ENCODE measurements at places on chromosomes 7 and 10.

DNA sequence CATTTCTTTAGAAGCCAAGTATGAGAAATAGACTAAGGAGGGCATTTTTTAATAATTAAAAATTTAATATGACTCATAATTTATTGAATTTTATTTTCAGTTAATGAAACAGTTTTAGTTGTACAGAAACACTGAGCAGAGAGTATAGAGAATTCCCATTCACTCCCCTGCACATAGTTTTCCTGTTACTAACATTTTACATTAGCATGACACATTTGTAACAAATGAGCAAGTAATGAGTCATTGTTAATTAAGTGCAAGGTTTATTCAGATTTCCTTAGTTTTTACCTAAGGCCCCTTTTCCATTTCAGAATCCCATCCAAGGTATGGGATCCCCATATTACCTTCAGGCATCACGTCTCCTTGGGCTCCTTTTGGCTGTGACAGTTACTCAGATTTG, 271.5 kb upstream of the FZD8 start:
- no peak for ATAC-seq

- ATAC-seq = no peak
Observed at GRCh38 chr10:124699471-124700292, 44.5 kb downstream of the FAM53B start.

DNA sequence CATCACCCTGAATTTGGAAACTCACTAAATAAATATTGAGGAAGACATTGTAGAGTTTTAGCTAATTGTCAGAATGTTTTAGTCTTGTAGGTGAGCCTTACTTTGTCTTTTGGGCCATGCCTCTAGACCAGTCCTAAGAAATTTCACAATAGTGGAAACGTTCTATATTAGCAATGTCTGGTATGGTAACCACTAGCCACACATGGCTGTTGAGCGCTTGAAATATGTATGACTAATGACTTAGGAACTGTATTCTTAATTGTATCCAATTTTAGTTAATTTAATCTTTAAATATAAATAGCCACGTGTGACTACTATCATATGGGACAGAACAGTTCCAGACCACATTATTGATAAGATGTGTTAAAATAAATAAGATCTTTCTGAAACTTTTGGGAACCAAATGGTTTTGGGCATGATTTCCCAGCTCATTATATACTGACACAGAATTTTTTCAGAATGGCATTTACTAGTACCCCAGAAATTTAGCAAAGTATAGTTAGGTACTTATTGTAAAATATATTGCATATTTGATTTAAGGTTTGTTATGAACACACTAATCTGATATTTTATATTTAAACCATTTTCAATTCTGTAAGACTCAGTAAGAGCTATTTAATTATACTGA, 95.0 kb downstream of the VPS50 start:
- ATAC-seq = no peak

- no peak for ATAC-seq
Observed at GRCh38 chr7:158249692-158250091, 337.9 kb downstream of the PTPRN2 start.

GRCh38 chr7:37759526-37759925, 76.0 kb downstream of the GPR141 start:
- no peak for ATAC-seq

Measured in gastroesophageal sphincter (tissue), 4 donors.